ENCODE measurements at places on chromosomes 7 and 10. TPM values are rescaled to one million over a fixed set of nuclear protein-coding genes. Genes with fewer than 3 reads are reported as not detected.

DNA sequence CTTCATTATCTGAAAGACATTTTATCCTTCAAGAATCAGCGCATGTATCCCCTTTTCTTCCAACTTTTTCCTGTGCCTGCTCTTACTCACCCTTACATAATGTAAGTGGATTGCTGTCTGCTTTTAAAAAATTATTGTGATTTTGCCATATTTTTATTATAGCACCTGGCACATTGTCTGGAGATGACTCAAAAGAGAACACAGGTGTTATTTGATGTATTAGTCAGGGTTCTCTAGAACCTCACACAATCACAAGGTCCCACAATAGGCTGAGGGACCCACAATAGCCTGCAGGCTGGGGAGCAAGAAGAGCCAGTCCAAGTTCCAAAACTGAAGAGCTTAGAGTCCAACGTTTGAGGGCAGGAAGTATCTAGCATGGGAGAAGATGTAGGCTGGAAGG is 390.0 kb downstream of the EXOC4 start:
- peaks cover 7% of the 10 kb centered on the region for H3K4me1 ChIP-seq
- H3K27me3 ChIP-seq = no peaks in the 10 kb centered on the region
- H3K36me3 ChIP-seq = no peaks in the 10 kb centered on the region
- DNase-seq = no peak
- H3K4me3 ChIP-seq = no peak overlapping the region

OR6B1 gene
- total RNA-seq = not detected

- peaks cover 5% of the 10 kb centered on the region for H3K4me1 ChIP-seq
- no peaks in the 10 kb centered on the region for H3K36me3 ChIP-seq
- no peaks in the 10 kb centered on the region for H3K27me3 ChIP-seq
- H3K4me3 ChIP-seq = no peak overlapping the region
- DNase-seq = no peak
These were observed 12.6 kb upstream of the ARL4A start for GRCh38 chr7:12674861-12675260.

SFTPA1 gene
- total RNA-seq = 8,195 TPM

- H3K4me1 ChIP-seq = no peaks in the 10 kb centered on the region
- DNase-seq = no peak
- peaks cover 3% of the 10 kb centered on the region for H3K27me3 ChIP-seq
- no peaks in the 10 kb centered on the region for H3K36me3 ChIP-seq
These were observed 574 bp downstream of the MYL10 start for GRCh38 chr7:101628522-101628921.
